ENCODE measurements at places on chromosomes 2 and 18. TPM values are rescaled to one million over a fixed set of nuclear protein-coding genes. Genes with fewer than 3 reads are reported as not detected.

The SP110 gene
- total RNA-seq: 10.4 TPM

The LYG2 gene
- 0.15 TPM for total RNA-seq

The PLA2R1 gene
- total RNA-seq: not detected

The CCDC138 gene
- total RNA-seq: 32.5 TPM

The LCT gene
- total RNA-seq: not detected

The FAHD2B gene
- 7.2 TPM for total RNA-seq

The SPHKAP gene
- not detected for total RNA-seq

The ACADL gene
- total RNA-seq: not detected

The IL36B gene
- total RNA-seq: not detected

The ALPI gene
- total RNA-seq: not detected

The DSG4 gene
- not detected for total RNA-seq

The SLC23A3 gene
- 0.38 TPM for total RNA-seq

Data from HepG2 (cell line).